ENCODE measurements at places on chromosomes 2 and 18.

GRCh38 chr2:53933329-53933728, 37.5 kb downstream of the PSME4 start:
- DNase-seq = no peak

GRCh38 chr2:222809582-222809981, 51.3 kb upstream of the ACSL3 start:
- no peak for DNase-seq

DNA sequence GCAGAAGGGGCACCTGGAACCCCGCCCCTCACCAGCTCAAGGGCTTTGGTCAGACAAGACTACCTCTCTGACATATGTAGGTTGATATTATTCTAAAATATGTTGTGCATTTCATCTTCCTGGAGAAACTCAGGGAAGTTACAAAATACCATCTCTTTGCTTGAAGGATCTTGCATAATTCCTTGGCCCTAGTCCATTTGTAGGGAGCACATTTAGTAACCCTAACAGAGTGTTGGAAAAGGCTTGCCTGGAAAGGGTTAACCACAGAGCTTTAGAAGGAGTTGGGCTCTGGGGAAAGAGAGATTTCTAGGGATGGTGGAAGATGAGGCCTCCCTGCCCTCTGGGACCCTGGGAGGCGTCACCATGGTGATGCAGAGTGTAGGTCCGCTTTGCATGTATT, 143.0 kb upstream of the SLC1A4 start:
- DNase-seq = no peak

- no peak for DNase-seq
These were observed 7.9 kb upstream of the THUMPD2 start for GRCh38 chr2:39786761-39787522.

GRCh38 chr2:230640540-230641011, 72.1 kb upstream of the CAB39 start:
- DNase-seq = no peak

- no peak for DNase-seq
These were observed 72.5 kb upstream of the LRRTM1 start for GRCh38 chr2:80377071-80377470.

GRCh38 chr18:79197531-79197930, 128.3 kb downstream of the ATP9B start:
- peak; percentile 92 for DNase-seq

GRCh38 chr2:97808816-97809215, 95.4 kb downstream of the ZAP70 start:
- DNase-seq = no peak

GRCh38 chr18:3061581-3062312, 48.8 kb upstream of the LPIN2 start:
- DNase-seq = no peak

DNA sequence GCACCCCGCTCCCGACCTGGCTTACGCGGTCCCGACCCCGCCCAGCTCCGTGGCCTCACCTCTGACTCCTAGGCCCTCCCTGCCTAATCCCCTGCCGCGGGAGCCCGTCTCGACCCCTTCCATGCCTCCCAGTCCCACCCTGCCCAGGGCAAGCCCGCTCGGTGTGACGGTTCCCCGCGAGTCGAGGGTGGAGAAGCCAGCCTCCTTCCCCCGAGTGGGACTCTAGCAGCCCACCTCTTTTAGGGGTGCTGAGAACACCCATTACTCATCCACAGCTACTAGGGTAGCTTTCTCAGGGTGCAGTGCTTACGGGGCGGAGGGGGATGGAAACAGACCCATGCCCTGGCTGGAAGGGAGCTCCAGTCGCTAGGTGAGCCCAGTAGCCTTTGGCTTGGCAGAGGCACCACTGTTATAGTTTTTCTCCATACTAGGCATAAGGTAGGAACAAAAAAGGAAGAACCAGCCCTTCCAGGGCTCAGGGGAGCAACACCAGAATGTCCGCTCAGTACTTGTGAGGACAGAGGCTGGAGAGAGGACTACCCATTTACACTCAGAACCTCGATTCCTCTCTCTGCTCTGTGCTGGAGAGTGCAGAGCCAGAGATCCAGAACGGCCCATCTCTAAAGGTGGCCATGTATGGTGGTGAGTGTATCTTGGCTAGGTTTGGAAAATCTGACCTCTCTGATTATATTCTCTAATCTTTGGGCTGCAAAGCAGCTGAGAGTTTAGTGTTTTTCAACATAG, 606 bp downstream of the AGBL5 start:
- DNase-seq = peak; percentile 49

GRCh38 chr2:239584986-239585385, 184.2 kb upstream of the HDAC4 start:
- DNase-seq = no peak

DNA sequence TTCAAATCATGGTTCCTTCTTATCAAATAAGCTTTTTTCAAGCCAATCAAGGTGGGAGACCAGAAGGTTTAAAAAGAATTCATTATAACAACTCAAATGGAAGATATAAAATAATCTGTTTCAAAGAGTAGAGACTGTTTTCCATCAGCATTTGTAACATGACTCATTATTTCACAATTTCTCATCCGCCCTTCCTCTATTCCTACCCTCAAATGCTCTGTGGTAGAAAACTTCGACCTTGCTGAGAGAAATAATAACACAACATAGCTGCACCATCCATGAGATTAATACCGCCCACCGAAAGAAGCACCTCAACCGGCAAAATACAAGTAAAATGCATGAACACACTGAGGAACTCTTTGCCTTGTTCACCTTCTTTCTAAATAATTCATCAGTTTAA, 2039.2 kb upstream of the CELF4 start:
- no peak for DNase-seq

GRCh38 chr18:58911766-58912165, 47.1 kb downstream of the ZNF532 start:
- no peak for DNase-seq

- DNase-seq = no peak
These were observed 176.4 kb upstream of the REV1 start for GRCh38 chr2:99666256-99666655.

- DNase-seq = no peak
These were observed 76.3 kb upstream of the MGAT4A start for GRCh38 chr2:98807221-98807620.

DNA sequence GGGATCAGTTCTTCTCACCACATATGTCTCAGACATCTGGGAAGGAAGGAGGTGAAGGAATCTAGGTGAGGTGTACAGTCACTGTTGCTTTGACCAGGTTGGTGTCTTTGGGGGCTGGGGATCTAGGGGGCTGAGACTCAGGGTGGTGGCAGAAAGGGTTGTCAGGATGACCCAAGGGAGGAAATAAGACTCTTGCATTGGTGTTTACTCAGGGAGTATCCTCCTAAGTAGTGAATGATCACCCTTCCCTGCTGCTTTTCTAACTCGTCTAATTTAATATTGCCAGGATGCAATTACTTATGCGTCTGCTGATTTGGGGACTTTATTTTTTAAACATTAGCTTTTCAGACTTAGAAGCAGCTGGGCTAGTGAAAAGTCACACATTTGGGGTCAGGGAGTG, 127.8 kb upstream of the SIX3 start:
- DNase-seq = no peak

DNA sequence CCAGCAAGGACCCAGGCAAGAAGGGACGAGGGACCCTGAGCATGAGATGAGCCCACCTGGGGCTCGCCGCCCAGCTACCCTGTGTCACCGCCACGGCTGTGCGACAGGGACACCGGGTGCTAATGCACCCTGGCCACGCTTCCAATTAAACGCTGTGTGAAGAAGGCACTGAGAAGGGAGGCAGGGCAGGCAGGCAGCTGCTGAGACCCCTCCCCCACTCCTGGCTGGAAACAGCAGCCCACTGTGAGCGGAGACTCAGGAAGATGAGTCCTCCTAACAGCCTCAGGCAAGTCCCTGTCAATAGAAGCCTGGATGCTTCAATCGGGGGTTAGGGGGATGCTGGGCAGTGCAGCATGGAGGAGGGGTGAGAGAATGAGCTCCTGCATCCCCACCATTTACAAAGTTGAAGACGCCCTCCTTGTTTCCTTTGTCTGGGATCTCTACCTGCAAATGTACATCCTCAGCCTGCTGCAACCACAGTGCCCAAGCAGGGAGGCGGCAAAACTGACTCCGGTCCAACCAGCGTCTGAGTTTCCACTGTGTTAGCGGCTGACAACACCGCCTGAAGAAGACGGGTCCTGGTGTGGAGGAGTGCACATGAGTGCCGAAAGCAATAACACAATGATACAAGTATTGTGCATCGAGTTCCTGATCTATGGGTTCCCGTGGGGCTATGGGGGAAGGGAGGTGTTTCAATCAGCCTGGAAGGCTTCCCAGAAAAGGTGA, 12.8 kb downstream of the TMEM163 start:
- DNase-seq = no peak

DNA sequence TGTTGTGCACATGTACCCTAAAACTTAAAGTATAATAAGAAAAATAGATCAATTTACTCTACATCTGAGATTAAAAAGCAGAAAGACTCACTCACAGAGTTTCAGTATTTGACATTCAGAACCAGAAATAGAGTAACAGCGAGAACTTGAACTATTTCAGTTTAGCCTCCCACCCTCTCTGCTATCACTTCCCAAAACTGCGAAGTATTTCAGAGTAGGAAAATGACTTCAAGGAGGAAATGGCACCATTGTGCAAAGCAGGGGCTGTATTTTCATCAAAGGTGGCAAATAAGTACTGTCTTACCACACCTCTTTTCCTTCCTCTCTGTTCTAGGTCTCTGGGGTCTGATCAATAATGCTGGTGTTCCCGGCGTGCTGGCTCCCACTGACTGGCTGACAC, 13.6 kb downstream of the DHRS9 start:
- no peak for DNase-seq

DNA sequence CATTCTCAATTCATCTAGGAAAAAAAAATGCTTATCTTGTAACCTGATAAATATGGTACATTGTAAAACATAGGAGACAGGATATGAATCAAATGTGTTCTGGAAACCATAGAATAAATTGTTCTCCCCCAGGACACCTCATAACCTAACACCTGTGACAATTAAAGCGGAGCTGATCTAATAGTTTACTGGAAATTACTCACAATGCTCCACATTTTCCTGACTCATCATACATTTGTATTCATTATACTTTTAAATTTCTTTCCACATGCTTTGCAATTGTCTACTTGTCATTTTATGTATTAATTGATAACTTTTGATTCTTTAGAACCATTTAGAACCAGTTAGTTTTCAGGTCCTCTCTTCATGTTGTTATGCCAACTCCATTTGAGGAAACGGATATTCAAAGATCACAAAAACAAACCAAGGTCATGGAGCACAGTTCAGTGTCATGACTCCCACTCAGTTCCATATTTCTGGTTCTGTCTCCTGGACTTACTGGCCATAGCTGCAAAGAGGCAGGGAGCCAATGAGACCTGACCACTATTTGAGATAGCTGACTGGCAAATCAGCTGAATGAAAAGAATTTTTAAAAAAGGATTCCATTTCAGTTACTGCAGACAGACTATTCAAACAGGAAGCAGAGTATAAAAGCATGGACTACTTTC, 128.5 kb downstream of the CALCRL start:
- DNase-seq = no peak
